ENCODE measurements at places on chromosomes 1 and 21.

DNA sequence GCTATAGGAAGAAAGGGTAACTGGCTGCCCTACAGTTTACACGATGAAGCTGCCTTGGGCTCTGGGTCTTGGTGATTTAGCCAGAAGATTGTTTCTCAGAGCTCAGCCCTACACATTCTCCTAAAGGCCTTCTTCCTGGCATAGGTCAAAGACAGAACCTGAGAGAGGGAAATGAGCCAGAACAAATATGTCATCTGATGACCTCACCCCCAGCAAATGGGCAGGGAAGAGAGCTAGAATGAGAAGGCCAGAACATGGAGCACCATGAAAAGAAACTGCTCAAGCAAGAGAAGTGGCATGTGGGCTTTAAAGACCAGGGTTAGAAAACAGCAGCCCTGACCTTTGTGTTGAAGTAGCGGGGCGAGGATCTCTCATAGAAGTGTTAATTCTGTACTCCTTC, 5.5 kb upstream of the ILDR2 start:
- DNase-seq: no peak

GRCh38 chr1:43147625-43148327, 24.3 kb downstream of the EBNA1BP2 start:
- DNase-seq: no peak

GRCh38 chr1:61082311-61083012, at the start of gene NFIA:
TSS of gene NFIA (plus strand) at chr1:61082561.
- DNase-seq: no peak

DNA sequence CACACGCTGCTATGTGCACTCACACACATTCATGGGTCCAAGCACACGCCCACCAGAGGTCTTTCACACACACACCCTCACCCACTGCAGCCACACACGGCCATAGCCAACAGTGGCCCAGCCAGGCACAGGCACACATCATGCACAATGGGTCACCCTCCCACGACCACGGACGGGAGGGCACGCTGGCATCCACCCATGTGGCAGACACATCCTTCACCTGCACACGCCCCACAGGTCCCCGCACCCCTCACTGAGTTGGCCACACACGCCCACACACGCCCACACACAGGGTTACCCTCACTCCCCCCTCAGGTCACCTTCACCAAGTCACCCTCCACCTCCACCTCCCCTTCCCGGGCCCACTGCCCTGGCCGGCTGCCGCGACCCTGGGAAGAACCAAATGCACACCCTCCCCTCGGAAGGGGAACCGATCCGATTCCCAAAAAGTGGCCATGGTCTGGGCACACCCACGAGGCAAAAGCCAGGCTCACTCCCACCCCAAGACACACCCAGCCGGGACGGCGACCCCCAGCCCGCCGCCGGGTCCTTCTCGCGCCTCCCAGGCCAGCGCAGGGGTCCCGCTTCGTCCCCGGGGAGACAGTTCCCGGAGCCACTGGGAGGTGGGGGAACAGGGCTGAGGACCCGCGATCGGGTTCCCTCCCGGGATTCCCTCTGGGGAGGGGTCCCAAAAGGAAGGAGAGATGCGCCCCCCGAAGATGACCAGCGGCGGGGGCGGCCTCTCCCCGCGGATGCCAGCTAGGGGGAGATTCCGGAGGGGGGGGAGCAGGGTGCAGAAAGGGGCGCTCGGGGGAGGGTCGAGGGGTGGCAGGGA, 860 bp downstream of the SDC3 start:
- no peak for DNase-seq

DNA sequence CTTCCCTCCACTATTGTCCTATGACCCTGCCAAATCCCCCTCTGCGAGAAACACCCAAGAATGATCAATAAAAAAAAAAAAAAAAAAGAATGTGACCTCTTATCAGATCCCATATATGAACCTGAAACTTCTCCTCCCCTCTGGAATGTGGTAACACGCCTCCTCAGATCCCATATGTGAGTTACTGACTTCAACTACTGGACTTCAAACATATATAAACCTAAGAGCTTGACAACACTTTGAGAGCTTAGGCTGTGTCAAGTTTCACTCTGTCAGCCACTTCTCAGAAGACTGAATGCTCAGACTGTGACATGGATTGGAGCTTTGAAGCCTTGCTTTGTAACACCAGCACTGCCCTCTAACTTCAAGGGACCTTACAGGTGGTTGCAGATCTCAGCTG, 148.4 kb downstream of the COP1 start:
- no peak for DNase-seq

- no peak for DNase-seq
Observed at GRCh38 chr1:220067269-220068204, 21.2 kb upstream of the EPRS1 start.

GRCh38 chr1:30852026-30852425, 56.5 kb downstream of the SDC3 start:
- DNase-seq: no peak

DNA sequence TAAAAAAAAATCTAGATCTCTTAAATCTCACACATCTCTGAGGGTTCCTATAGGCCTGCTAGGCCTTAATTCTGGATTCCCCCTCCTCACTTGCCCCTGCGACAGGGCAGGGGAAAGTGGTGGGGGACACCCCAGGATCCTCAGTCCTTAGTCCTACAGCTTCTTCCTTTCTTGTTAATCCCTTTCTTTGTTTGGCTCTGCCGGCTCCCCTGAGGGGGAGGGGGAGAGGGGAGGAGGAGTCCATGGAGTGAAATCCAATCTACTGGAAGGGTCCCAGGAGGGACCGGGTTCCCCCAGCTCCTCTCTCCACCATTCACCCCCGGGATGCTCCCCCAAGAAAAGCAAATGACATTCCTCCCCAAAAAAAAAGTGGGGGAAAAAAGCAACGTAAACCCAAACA, 8.5 kb downstream of the MEX3A start:
- DNase-seq: no peak

- no peak for DNase-seq
Observed at GRCh38 chr21:29346281-29346680, 47.6 kb downstream of the BACH1 start.

- DNase-seq: no peak
Observed at GRCh38 chr1:212655668-212656440, 43.8 kb downstream of the BATF3 start.

DNA sequence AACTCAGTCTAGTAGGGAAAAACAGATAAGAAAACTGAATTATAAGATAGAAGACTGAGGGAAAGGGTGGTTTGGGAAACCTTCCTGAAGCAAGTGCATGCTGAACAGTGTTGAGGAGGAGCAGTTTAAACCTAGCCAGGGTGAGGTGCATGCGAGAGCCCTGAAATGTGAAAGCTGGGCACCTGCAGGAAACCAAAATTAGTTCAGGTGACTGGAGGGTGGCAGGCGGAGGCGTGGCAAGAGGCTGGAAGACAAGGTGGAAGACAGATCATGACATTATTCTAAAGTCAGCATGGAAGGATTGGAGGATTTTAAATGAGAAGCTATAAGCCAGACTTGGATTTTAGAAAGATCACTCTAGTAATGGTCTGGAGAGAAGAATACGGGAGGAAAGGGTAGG, 75.1 kb downstream of the CACNA1E start:
- DNase-seq: no peak

GRCh38 chr1:9946315-9946714, 3.0 kb downstream of the NMNAT1 start:
- DNase-seq: no peak

DNA sequence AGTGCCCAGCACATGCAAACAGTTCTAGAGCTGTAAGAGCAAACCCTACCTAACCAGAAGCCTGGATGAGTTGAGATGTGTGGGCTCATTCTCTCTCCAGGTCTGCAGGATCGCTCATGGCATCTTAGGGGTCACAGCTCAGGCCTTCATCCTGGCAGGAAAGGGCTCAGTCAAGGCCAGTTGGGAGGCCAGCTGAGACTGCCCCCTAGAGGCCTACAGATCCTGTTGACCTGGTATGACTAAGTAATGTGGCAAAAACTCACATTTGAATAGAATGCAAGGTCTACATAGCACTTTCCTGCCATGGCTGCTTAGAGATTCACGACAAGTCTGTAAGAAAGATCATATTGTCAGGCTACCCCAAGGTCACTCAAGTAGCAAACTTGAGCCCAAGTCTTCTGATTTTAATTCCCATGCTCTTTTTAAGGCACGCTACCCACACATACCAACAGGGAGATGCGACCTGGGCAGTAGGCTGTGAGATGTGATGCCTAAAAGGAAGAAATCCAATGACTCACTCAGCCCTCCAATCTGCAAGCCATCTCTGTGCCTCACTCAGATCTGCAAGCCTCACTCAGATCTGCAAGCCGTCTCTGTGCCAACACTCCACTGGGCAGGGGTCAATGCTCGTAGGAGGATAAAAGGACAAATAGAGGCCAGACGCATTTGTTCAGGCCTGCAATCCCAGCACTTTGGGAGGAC, 5.1 kb upstream of the CAPN8 start:
- no peak for DNase-seq

- no peak for DNase-seq
Observed at GRCh38 chr1:201184307-201185122, 6.1 kb upstream of the IGFN1 start.

DNA sequence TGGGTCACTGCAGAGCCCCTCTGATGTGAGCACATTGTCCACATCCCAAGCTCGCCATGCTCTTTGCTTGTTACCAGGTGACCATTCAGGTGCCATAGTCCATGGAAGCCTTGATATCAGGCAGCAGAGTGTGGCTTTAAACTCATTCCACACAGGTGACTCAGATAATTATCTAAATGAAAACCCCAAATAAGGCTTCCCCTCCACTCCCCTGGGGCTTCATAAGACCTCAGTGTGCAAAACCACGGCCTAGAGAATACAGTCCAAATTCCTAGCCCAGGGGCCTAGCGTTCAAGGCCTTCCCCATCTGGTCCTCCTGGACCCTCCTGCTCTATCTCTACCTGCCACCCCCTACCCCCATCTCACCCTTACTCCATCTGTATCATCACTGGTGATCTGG, 97.1 kb downstream of the ARHGEF10L start:
- no peak for DNase-seq

DNA sequence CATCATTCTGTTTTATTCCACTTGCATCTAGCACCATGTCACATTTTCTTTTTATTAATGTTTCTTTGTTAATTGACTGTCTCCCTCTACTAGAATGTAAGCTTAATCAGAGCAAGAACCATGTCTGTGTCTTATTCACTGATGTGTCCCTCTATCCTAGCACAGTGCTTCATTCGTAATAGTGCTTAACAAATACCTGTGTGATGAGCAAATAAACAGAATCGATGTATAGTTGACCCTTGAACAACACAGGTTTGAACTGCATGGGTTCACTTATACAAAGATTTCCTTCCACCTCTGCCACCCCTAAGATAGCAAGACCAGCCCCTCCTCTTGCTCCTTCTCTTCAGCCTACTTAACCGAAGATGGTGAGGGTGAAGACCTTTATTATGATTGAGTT, 42.9 kb upstream of the MAN1A2 start:
- DNase-seq: no peak

DNA sequence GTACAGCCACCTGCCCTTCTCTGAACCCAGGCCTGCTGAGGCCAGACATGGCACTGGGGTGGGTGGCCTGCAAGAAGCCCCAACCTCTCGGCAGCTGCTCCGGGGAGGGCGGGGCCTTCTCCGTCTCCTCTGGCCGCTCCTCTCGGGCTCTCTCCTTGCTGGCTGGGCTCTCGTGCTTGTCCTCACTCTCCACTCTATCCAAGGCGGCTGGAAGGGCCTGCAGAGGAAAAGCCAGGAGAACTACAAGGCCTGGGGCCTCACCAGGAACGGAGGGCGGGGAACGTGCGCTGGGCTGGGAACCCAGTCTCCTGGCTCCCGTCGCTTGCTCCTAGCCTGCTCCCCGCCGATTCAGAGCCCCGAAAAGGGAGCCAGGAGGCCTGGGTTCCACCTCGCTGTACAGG, 59.1 kb downstream of the CHD5 start:
- no peak for DNase-seq

- DNase-seq: no peak
Observed at GRCh38 chr1:56291374-56291919, 287.9 kb downstream of the PLPP3 start.

- no peak for DNase-seq
Observed at GRCh38 chr1:225418059-225418458, 9.8 kb downstream of the LBR start.

DNA sequence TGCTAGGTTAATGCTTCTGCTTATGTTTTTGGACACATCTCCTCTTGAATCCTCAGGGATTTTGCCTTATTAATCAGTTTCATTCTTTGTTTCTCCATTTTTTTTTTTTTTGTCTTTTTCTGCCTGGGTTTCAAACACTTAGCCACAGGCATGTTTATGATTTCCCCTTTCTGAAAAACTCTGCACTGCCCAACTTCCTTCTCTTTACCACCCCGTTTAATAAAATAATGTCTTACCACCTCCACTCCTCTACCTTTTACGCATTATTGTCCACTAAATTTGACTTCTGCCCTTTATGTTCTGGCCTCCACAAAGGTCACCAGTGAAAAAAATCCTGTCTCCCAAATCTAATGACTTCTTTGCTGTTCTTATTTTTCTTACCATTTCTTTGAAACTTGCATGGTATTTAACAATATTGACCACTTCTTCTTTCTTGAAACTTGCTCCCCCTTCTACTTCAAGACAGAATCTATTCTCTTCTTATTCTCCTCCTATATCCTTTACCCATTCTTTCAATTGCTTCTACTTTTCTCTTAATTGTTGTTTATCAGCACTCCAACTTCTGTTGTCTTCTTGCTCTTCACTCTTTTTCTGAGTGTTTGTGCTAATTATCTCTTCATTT, 150.3 kb downstream of the TNFSF18 start:
- no peak for DNase-seq

DNA sequence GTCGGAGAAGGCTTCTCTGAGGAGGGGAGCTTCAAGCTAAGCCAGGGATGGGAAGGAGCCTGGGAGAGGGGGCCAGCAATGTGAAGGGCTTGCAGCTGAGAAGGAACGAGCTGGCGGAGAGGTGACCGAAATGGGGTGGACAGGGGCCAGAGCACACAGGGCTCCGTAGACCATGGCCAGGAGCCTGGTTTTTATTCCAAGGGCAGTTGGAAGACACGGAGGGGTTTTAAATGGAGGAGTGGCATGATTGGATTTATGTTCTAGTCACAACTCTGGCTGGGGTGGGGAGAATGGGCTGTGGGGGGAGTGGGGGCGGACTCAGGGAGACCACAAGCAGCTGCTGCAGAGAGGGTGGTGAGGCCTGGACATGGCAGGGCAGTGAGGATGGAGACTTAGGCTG, 5.1 kb upstream of the EPS8L3 start:
- no peak for DNase-seq

DNA sequence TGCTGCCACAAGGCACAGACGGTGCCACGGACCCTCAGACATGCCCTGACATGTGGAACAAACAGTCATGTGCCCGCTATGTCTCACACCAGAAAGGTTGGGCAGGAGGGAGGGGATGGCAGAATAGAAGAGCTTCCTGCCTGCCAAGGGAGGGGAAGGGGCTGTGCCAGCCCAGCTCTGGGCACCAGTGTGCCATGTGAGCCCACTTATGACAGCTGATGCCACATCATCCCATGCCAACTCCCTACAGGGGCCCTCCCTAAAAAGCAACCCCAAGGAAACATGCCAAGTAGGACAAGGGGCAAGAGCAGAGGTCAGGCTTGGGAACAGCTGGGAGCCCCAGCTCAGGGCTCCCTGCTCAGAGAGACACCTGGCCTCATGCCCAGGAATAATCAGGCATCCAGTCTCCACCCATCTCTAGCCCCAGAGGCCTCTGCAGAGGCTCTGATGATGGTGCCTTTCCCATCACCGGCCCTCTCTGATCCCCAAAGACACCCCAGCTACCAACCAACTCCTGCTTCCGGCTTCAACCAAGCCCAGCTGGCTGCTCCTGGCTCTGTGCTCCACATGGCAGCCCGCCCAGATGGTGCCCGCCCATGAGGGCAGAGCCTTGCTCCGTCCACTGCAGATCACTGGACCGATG, 10.3 kb downstream of the ADGRB2 start:
- no peak for DNase-seq

Measured in esophagus squamous epithelium (tissue), 5 donors.